ENCODE measurements at places on chromosomes 2 and 18.

DNA sequence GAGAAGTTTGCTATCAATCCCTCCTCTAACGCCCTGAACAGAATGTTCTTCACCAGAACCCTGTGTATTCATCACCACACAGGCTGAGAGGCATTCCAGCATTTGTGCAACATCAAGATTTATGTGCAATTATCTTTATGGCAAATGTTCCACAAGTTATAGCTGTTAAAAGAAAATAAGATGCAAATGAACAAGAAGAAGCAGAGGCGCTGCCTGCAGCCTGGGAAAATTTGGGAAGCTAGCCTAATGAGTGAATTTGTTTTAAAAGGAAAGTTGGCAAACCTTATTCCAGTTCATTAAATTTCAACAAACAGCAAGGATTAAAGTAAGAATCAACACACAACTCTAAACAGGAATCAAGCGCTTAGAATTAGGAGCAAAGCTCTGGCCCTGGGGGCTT is 5.3 kb downstream of the TPO start:
- H3K4me3 ChIP-seq: no peak overlapping the region
- DNase-seq: no peak
- H3K36me3 ChIP-seq: no peaks in the 10 kb centered on the region
- H3K4me1 ChIP-seq: no peaks in the 10 kb centered on the region
- H3K27me3 ChIP-seq: peaks cover 2% of the 10 kb centered on the region

- peaks cover 94% of the 10 kb centered on the region for H3K4me1 ChIP-seq
- no peak overlapping the region for H3K4me3 ChIP-seq
- H3K36me3 ChIP-seq: no peaks in the 10 kb centered on the region
- no peak for DNase-seq
- peak overlapping the region; percentile 98 for H3K27ac ChIP-seq
Measured at GRCh38 chr2:43192744-43193651, 33.4 kb downstream of the ZFP36L2 start.

GRCh38 chr2:46876741-46877384 is 38.7 kb downstream of the MCFD2 start:
- no peak overlapping the region for H3K4me3 ChIP-seq
- DNase-seq: no peak
- no peaks in the 10 kb centered on the region for H3K4me1 ChIP-seq

- H3K27ac ChIP-seq: no peak overlapping the region
- no peaks in the 10 kb centered on the region for H3K36me3 ChIP-seq
- no peak for DNase-seq
- no peaks in the 10 kb centered on the region for H3K27me3 ChIP-seq
Measured at GRCh38 chr18:33052886-33053285, 280.1 kb upstream of the KLHL14 start.

- no peak overlapping the region for H3K27ac ChIP-seq
- H3K27me3 ChIP-seq: no peaks in the 10 kb centered on the region
- no peak for DNase-seq
- H3K4me1 ChIP-seq: no peaks in the 10 kb centered on the region
- no peak overlapping the region for H3K4me3 ChIP-seq
Measured at GRCh38 chr2:88067189-88067588, 436 bp upstream of the SMYD1 start.

GRCh38 chr2:207072571-207072970 is 93.2 kb downstream of the KLF7 start:
- H3K27me3 ChIP-seq: no peaks in the 10 kb centered on the region
- no peak overlapping the region for H3K27ac ChIP-seq
- no peak overlapping the region for H3K4me3 ChIP-seq
- no peak for DNase-seq

DNA sequence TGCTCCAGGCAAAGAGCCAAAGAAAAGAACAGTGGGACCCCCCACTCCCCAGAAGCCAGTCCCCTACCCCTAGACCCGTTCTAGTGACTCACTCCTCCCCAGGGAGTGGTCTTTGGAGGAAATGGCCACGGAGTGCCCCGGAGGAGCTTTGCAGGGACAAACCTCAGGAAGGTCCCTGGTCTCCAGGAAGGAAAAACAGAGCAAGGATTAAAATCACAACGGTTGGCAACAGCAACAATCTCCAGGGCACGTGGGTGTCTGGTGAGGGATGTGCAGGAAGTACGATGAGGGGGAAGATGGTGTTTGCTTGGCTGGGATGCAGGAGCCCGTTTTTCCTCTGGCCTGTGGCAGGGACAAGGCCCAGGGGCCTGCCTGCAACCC is 135.0 kb downstream of the SMAD2 start:
- no peaks in the 10 kb centered on the region for H3K4me1 ChIP-seq
- no peak for DNase-seq
- peaks cover 25% of the 10 kb centered on the region for H3K27me3 ChIP-seq
- H3K36me3 ChIP-seq: no peaks in the 10 kb centered on the region
- H3K27ac ChIP-seq: no peak overlapping the region

GRCh38 chr18:56952026-56952425 is 194.9 kb upstream of the BOD1L2 start:
- no peaks in the 10 kb centered on the region for H3K27me3 ChIP-seq
- no peaks in the 10 kb centered on the region for H3K36me3 ChIP-seq
- DNase-seq: no peak
- H3K27ac ChIP-seq: no peak overlapping the region
- no peak overlapping the region for H3K4me3 ChIP-seq
- H3K4me1 ChIP-seq: no peaks in the 10 kb centered on the region

DNA sequence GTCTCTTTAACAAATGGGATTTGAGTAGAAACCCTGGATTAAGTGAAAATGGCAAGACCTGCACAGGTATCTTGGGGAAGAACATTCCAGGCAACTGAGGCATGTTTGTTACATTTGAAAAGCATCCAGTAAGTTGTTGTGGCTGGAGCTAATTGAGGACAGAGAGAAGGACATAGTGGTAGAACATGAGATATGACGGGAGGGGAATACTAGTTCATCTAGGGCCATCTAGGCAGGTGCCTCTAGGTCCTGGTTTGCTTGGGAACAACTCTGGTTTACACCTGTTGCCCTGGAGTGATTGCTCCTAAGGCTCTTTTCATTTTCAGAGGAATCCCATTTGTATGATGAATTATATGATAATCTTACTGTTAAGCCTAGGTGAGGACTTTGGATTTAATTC is 19.7 kb upstream of the CCDC141 start:
- no peak overlapping the region for H3K27ac ChIP-seq
- peaks cover 3% of the 10 kb centered on the region for H3K4me1 ChIP-seq
- H3K36me3 ChIP-seq: no peaks in the 10 kb centered on the region
- no peaks in the 10 kb centered on the region for H3K27me3 ChIP-seq

- H3K4me3 ChIP-seq: no peak overlapping the region
- H3K36me3 ChIP-seq: no peaks in the 10 kb centered on the region
Measured at GRCh38 chr2:183339311-183339710, 215.1 kb downstream of the NUP35 start.

GRCh38 chr2:119192893-119193292 is 30.7 kb upstream of the STEAP3 start:
- no peak overlapping the region for H3K4me3 ChIP-seq
- H3K4me1 ChIP-seq: no peaks in the 10 kb centered on the region
- no peak overlapping the region for H3K27ac ChIP-seq
- H3K36me3 ChIP-seq: no peaks in the 10 kb centered on the region
- DNase-seq: no peak

GRCh38 chr2:127053731-127054603 is 53.0 kb downstream of the BIN1 start:
- no peaks in the 10 kb centered on the region for H3K27me3 ChIP-seq
- no peak overlapping the region for H3K27ac ChIP-seq
- H3K4me1 ChIP-seq: peaks cover 28% of the 10 kb centered on the region
- peaks cover 40% of the 10 kb centered on the region for H3K36me3 ChIP-seq
- no peak for DNase-seq

DNA sequence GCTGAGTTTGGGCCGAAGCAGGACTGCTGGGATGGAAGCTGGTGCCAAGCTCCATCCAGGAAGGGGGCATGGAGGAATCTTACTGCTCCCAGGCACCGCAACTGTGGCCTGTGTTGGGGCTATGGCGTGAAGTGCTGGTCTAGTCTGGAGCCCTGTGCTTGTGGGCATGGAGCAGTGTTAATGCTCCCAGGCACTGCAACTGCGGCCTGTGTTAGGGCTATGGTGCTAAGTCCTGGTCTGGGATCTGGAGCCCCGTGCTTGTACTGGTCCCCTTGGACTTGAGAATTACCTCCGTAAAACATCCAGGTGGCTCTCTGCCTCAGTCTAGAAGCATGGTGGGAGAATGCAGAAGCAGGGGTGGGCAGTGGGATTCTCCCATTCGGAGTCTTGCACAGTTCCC is 1379.4 kb upstream of the ACVR2A start:
- no peaks in the 10 kb centered on the region for H3K36me3 ChIP-seq
- H3K27me3 ChIP-seq: no peaks in the 10 kb centered on the region
- H3K4me3 ChIP-seq: no peak overlapping the region
- H3K4me1 ChIP-seq: no peaks in the 10 kb centered on the region
- H3K27ac ChIP-seq: no peak overlapping the region

- no peaks in the 10 kb centered on the region for H3K27me3 ChIP-seq
- no peak overlapping the region for H3K4me3 ChIP-seq
- DNase-seq: no peak
- no peaks in the 10 kb centered on the region for H3K4me1 ChIP-seq
- H3K36me3 ChIP-seq: peaks cover 4% of the 10 kb centered on the region
- no peak overlapping the region for H3K27ac ChIP-seq
Measured at GRCh38 chr2:20027260-20027677, 14.8 kb upstream of the MATN3 start.

DNA sequence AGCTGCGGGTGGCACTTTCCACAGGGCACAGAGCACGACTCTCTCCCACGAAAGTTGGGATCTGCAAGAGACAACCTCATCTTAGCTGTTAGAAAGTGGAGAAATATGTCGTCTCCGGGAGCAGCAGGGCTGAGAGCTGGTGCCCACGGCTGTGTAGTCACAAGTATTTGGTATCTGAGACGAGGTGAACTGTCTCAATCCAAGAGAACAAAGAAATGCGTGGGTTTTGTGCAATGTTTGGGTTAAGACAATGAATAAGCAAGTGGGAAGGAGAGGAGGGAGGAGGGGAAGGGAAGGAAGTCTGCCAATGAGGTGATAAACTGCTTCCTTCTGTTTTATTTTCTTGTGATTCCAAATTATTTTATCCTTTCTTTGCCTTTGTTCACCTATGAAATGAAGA is 18.0 kb downstream of the DYTN start:
- H3K36me3 ChIP-seq: no peaks in the 10 kb centered on the region
- no peak for DNase-seq
- no peak overlapping the region for H3K4me3 ChIP-seq

- no peaks in the 10 kb centered on the region for H3K4me1 ChIP-seq
- DNase-seq: no peak
- no peak overlapping the region for H3K27ac ChIP-seq
- no peaks in the 10 kb centered on the region for H3K27me3 ChIP-seq
- no peak overlapping the region for H3K4me3 ChIP-seq
Measured at GRCh38 chr2:45759310-45759851, 107.9 kb downstream of the PRKCE start.

DNA sequence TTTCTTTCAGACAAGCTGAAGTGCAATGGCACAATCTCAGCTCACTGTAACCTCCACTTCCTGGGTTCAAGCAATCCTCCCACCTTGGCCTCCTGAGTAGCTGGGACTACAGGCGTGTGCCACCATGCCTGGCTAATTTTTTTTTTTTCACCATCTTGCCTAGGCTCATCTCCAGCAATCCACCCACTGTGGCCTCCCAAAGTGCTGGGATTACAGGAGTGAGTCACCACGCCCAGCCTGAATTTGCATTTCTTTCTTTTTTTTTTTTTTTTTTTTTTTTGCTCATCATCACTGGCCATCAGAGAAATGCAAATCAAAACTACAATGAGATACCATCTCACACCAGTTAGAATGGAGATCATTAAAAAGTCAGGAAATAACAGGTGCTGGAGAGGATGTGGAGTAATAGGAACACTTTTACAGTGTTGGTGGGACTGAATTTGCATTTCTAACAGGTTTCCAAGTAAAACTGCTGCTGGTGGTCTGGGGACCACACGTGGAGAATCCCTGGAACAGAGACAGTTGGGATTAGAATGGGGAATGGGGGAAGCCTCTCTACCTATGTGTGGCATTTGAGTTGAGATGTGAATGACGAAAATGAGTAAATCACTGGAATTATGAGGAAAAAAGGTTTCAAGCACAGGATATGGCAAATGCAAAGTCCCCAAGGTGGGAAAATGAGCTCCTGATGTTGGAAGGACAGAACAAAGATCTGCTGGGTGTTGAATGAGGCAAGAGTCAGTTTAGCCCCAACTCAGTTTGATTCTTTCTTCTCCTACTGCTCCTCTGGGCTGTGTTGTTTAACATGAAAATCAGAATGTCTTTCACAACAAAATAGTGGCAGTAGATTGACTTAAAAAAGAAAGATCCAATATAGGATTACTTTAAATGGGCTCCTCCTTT is 88.8 kb upstream of the MAP4K4 start:
- H3K4me1 ChIP-seq: no peaks in the 10 kb centered on the region
- no peaks in the 10 kb centered on the region for H3K27me3 ChIP-seq
- no peak overlapping the region for H3K27ac ChIP-seq
- no peaks in the 10 kb centered on the region for H3K36me3 ChIP-seq

GRCh38 chr18:199768-200167 is 41.4 kb downstream of the USP14 start:
- peaks cover 75% of the 10 kb centered on the region for H3K36me3 ChIP-seq
- H3K4me1 ChIP-seq: no peaks in the 10 kb centered on the region
- no peak for DNase-seq
- H3K27ac ChIP-seq: no peak overlapping the region
- no peaks in the 10 kb centered on the region for H3K27me3 ChIP-seq

- H3K27me3 ChIP-seq: no peaks in the 10 kb centered on the region
- H3K4me3 ChIP-seq: peak overlapping the region; percentile 80
- peak overlapping the region; percentile 79 for H3K27ac ChIP-seq
- H3K4me1 ChIP-seq: peaks cover 4% of the 10 kb centered on the region
- H3K36me3 ChIP-seq: peaks cover 18% of the 10 kb centered on the region
- peak; percentile 51 for DNase-seq
Measured at GRCh38 chr2:96325884-96326255, 753 bp downstream of the ITPRIPL1 start.

DNA sequence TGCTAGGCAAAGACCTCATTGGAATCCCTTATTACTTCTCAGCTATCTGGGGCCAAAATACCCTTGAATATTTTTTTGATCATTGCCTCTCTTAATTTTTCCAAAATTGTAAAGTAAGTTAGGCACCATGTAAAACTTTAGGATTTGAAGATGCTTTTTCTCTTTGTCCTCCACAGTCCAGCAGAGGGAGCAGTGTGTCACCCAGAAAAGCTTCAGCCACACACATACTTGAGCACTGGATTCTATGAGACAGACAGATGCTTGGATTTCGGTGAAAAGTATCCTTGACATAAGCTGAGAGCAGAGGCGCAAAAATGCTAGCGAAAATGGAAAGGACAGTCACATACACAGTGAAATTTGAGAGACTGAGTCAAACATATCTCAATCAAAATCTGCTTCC is 74.7 kb upstream of the KCNJ3 start:
- H3K27ac ChIP-seq: no peak overlapping the region
- no peak overlapping the region for H3K4me3 ChIP-seq
- no peaks in the 10 kb centered on the region for H3K36me3 ChIP-seq
- no peak for DNase-seq
- no peaks in the 10 kb centered on the region for H3K4me1 ChIP-seq
- no peaks in the 10 kb centered on the region for H3K27me3 ChIP-seq
